ENCODE measurements at places on chromosomes 5 and 9.

GRCh38 chr5:17079562-17079961, 137.9 kb upstream of the BASP1 start:
- no peak for DNase-seq

DNA sequence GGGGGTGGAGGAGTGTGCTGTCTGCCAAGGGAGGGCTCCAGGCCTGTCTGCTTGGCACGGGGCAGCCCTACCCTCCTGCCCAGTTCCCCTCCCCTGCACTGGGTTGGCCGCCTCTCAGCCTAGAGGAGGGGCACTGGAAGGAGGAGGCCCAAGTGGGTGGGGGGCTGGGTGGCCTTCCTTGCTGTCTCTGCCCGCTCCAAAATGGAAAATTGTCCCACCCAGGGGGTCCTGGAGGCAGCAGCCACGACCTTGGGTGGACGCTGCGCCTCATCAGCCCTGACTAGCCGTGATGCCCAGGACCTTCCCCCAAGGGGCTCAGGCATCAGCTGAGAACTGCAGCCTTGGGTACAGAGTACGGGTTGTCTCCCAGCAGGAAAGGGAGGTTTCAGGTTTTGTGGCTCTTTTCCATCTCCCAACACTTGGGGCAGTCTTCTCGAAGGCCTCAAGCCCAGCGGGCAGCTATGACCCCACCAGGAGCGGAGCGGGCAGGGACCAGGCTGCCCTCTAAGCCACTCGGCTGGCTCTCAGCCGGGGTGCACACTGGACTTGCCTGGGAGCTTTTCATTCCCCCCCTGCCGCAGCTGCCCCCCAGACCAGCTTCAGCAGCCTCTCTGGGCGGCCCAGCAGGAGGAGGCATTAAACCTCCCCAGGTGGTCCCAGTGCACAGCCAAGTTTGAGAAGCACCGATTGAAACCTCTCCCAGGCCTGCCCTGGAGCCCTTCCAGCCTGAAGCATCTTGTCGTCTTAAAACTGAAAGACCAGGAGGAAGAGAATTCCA, 20.6 kb downstream of the NTNG2 start:
- DNase-seq = no peak

DNA sequence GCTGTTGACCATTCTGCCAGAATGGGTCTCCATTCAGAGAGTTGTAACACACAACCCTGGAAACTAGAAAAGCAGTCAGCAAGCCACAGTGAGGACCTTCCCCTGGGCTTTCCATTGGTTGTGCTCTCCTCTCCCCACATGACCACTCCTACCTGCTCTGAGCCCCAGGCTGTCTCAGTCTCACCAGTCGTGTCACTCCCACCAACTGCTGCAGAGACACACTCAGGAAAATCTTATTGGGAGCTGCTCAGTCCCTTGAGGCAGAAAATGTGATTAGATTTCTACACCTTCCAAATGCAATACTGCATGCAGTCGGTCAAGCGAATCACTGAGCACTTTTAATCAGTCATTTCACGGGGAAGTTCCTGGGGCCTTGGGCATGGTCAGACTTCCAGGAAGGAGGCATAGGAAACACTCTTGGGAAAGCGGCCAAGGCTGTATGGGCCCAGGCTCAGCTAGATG, 284.2 kb upstream of the NMUR2 start:
- no peak for DNase-seq

DNA sequence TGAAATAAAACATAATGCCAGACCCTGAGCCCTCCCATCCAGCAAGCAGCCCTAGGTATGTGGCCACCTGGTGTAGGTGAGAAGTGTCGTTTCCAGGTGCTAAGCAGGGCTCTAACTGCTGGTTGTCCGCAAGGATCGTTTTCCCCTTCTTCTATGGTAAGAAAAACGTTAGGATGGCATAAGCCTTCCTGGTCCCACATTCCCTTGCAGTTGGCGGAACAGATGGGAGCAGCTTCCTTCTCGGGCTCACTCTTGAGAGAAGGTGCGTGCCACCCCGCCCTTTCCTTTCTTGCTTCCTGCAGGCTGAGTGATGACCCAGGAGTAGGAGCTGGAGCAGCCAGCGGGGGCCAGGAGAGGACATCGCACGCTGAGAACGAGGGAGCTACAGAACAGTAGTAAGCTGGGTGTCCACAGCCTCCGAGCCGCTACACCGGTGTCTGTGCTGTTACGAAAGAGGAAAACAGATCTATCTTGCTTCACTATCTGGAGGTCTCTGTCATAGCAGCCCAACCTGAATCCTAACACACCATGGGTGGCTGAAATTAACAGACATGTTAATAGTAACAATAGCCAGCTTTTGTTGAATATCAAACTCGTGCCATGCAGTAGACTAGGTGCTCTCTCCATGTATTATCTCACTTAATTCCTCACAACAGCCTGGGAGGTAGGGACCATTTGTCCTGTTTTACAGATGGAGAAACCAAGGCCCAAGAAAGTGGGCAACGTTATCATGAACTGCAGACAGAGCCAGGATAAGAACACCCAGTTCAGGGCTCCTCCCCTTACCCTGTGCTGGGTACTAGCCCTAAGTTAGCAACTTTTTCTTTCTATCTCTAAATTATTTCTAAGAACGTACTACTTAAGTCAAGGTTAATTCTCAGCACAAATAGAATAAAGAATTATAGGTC, 139.8 kb downstream of the COL23A1 start:
- peak; percentile 36 for DNase-seq

- DNase-seq = no peak
Measured at GRCh38 chr5:573976-574375, 38.2 kb upstream of the CEP72 start.

DNA sequence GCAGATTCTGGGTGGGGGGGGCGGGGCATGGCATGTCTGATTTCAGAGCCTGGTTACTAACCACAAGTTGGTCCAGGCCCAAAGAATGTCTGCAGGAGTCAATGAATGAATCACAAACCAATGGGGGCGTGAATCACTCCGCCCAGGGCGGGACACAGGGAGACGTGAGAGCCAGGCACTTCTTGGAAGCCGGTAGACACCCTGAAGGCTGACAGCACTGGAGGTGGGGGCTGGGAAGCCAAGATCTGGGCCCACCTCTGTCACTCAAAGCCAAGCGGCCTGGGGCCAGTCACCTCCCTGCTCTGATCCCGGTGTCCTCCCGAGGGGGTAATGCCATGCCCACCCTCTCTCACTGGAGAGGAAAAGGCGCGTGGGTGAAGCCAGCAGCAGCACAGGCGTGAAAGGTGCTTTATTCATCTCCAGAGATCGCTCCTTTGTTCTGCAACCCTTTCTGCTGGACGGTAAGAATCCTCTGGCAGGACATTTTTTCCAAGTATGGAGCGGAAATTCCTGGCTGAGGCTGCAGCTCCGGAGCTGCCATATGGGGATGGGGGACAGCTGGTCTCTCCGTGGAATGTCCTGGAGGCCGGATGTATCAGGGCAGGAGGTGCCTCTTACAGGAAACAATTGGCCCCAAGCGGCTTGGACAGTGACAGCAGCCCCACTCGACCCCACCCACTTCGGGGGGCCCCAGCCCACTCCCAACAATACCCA, 85.0 kb downstream of the STK10 start:
- peak; percentile 80 for DNase-seq

DNA sequence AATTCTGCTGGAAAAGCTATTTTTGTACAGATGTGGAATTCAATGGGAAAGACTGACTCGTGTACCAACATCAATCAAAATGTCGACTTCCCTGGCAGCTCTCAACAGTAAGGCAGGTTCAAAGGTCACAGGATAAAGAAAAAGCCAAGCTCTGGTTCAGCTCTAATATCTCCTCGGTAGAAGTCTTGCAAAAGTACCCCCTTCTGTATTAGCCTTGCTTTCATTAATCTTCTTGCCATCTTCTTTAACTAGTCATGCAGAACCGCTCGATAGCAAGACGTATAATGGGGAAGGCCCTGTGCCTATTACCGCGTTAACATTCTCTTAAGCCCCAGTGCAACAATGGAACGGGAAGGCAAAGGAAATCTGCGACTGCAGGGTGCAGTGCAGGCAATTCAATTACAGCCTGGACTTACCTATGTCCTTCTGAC, 201.2 kb downstream of the GAPVD1 start:
- DNase-seq = no peak

DNA sequence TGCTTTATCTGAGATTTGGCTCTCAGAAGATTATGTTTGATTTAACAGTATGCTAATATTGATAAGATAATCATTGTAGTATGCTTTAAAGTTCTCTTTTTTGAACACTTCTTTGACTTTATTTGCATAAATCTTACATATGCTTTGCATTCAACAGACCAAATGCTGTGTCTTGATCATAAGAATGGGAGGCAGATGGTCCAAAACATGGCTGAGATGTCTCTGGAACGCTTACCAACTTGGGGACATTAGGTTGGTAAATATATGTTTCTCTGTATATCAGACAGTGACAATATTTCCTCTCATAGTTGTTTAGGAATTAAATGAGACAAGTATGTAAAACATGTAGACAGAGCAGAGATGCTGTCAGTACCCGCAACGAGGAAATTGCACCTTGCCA, 197.9 kb upstream of the CTNND2 start:
- DNase-seq = no peak

- no peak for DNase-seq
Measured at GRCh38 chr9:127788337-127789011, 2.6 kb downstream of the CDK9 start.

DNA sequence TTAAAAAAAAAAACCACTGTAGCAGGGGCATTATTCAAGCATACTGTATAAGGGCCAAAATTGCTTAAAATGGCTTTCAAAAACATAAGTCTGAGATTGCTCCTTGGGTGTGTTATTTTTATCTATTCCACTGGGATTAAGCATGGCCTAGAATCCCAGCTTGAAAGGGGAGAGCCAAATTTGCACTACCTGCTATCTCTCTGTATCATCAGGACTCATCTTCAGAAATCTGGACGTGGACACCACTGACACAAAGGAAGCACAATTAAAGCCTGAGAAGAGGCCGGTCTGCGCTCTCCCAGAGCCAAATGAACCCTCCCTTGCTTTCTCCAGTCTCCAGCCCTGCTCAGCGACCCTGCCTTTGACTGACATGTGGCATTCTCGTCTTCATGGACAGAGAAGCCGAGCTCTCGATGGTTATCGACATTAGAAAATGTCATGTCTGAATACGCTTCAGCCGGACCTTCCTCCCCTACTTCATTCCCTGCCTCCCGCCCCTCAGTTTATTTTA, 151.3 kb downstream of the EBF1 start:
- no peak for DNase-seq

DNA sequence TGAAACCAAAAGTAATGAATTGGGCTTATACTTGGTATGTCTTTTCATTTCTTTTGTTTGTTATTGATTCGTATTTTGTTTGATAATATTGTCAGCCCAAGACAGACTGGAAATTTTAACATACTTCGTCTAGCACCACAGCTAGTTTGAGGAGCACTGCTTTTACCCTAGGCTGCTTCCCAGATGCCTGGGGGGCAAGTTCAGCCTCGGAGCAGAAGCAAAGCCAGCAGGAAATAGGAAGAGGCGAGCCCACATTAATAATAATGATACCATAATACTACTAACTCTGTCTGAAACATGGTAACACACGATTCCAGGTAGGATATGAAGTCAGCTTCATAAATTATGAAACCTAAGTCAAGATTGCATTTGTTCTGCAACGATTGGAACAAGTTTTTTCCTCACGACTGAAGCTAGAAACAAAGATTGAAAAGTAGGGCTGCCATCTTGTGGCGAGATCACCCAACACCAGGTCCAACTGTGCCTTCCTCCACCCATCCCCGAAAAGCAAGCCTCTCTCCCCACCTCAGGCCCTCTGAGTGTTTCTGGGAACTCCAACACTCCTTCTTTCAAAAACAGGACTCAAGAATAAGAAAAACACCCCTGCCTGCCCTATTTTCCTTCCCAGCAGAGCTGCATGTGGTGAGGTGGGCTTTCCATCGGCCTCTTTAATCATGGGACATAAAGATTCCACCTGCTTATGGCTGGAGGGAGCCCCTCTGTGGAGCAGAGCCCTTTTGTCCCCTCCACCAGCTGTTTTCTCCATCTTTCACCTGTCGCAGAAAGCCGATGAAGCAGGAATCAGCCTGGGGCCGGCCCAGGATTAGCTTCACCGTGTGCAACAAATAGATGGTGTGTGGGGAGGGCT, 236.4 kb downstream of the CAAP1 start:
- no peak for DNase-seq

DNA sequence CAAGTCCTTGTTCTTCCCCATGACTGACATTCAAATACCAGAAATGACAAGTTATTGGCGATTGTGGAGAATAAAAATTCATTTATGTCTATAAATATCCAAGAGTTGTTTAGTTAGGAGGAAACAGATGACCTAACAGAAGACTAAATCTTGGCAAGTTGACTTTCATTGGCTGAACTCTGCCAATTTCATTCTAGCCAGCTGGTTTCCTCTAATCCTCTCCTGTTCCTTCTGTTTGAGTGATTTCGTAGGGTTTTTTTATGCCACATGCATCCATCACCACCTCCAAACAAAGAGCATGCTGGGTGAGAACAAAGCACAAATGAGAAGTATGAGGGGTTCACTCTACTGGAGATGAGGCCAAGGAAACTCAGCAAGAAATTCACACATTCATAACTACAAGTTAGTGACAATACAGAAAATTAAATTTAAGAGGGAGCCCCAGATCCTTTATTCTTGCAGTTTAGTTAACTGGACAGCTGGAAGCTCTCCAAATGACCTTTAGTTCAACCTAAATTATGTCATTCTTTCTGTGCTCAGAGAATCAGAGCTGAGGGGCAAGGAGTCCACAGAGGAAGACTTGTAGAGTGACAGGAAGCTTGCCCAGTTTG, 932.0 kb downstream of the TLE4 start:
- no peak for DNase-seq

- DNase-seq = no peak
Measured at GRCh38 chr9:116207371-116208111, 54.0 kb downstream of the PAPPA start.

DNA sequence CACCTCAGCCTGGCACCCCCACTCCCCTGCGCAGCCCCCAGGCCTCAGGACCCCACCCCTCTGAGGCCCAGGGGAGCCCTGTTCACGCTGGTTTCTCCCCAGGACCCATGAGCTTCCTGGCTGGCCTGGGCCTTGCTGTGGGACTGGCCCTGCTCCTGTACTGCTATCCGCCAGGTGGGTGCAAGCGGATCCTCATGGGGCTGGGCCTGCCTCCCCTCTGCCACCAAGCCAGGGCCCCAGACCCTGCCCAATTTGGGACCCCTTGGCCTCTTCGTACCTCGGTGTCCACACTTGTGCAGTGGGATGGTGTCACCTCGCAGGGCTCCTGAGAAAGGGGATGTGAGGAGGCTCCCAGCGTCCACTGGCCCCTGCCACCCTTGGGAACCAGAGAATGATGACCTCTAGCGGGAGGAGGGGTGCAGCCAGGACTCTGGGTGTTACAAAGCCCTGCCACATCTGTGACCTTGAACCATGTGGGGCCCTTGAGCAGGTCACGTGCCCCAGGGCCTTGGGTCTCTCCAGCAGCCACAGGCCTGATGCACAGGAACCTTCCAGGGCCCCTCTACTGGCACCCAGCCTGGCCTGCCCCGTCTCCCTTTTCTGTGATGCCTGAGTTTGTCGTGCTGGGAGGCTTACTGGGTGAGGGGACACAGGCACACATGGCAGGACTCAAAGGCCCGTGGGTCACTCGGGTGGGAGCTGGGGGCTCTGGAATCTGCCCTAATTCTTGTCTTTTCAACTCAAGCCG, 16.3 kb downstream of the CARD19 start:
- peak; percentile 69 for DNase-seq

GRCh38 chr5:52269859-52270258, 517.9 kb upstream of the ITGA1 start:
- DNase-seq = no peak

- DNase-seq = no peak
Measured at GRCh38 chr5:68037546-68037945, 178.0 kb upstream of the PIK3R1 start.
